ENCODE measurements at places on chromosomes 4 and X.

DNA sequence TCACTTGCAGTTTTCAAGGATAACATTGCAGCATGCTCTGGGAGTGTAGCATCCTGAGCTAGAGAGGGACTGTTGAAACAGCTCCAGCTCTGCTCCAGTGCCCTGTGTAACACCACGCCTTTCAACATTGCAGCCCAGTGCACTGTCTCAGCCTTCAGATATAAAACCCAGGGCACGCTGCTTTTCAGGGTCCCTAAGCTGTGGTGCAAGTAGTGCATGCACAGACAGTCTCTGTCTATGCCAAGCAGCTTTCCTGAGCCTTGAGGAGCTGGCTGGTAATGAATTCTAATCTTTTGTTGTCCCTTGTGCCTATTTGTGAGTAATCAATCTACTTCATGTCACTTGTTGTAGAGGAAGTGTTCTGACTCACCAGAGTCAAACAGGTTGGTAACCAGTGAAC lies 897.0 kb downstream of the ARAP2 start:
- DNase-seq: no peak

- no peak for DNase-seq
Measured at GRCh38 chr4:152530600-152530999, 5.3 kb downstream of the FBXW7 start.

- no peak for DNase-seq
Measured at GRCh38 chrX:123927845-123928244, 33.7 kb upstream of the STAG2 start.

DNA sequence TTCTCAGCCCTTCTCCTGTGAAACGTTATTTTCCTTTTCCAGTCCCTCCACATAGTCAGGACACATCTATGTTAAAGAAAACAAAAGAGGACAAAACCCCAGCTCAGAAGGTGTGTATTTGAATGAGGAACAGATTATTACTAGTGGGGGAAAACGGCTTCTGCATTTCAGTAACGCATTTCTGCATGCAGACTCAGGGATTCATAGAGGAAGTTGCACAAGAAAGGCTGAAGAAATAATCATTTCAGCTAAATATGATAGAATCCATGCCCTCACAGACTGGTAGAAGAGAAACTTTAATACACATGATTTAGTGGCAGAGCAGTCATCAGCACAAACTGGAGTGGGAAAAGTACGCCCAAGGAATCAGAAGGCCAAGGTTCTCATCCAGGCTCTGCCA lies 270.8 kb upstream of the FGF13 start:
- no peak for DNase-seq

DNA sequence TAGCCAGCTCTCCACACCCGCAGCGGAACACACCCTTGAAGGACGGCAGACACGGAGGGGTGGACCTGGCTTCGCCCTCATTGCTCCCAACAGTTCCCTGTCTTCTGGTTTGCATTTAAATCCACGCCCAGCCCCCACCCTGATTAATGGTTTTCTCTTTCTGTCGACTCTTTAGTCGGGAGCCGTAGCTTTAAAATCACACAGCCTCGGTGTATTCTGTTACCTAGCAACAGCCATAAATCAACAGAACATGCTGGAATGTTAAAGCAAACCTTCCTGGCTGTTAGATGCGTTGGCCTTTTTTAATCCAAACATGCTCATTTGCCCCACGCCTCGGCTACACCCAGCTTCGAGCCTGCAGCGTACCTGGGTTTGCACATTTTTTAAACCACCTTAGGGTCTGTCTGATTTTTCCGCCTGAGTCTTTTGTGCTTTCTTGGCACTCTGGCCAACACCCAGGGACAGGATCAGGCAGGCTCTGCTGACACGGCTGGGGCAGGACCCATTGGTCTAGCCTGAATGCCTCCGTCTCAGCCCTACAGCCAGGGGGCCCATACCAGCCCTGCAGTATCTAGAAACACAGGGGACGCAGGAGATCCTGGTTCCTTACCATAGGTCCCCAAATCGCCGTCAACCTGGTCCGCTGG lies 21.4 kb upstream of the PPP2R2C start:
- no peak for DNase-seq

- no peak for DNase-seq
Measured at GRCh38 chr4:74181219-74181618, 23.3 kb downstream of the MTHFD2L start.

DNA sequence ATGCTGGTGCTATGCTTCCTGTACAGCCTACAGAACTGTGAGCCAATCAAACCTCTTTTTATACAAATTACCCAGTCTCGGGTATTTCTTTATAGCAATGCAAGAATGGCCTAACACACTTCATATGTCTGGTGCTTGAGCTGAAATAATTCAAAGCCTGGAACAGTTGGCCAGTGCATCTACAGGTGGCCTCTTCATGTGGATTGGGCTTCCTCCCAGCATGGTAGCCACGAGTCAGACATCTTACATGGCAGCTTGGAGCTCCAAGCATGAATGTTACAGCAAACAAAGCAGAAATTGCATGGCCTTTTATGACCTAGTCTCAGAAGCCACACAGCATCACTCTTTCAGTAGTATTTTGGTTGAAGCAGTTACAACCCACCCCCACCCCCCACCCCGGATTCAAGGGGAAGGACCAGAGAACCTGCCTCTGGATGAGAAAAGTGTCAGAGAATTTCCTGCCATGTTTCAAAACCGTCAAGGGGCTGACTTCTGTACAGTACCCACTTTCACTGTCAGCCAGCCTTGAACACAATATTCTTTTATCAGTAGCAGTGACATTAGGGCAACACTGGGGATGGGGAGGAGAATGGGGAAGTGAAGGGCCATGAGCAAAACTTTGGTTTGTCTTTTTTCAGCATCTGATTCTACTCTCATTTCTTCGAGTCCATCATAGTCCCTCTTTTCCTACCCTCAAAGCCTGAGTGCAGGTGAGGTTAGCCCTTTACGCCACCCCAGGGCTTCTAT lies 368.7 kb downstream of the BCOR start:
- no peak for DNase-seq

GRCh38 chrX:1222531-1223241 lies 10.2 kb upstream of the CRLF2 start:
- no peak for DNase-seq

DNA sequence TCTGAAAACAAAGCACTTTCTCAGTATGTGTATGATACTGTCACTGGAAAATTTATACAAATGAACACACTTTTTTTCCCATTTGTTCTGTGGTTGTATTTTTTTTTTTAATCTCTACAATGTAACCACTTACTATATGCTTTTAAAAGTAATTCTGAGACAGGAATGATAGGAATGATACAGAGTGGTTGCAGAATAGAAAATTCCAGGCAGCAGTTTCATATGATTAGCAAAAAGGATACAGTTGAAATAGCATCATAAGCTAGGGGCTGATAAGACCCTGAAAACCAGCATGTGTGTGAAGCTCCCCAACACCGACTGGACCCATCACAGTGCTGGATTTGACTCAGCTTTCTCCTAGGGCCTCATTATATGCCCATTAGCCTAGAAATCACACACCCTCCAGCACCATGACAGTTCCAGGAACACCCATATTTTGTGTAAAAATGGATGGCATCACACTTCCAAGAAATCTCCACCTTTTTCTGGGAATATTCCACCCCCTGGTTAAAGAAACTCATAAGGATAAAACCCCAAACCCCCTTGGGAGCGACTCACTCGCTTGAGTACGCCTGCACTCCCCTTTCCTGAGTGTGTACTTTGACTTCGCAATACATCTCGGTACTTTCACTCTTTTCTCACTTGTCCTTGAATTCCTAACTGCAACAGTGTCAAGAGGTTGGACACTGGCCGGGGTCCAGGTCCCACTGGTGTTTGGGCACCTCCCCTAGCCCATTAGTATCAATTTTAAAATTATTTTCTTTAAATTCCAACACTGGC lies 77.4 kb upstream of the AGA start:
- DNase-seq: no peak

GRCh38 chrX:110219920-110220319 lies 98.0 kb downstream of the AMMECR1 start:
- no peak for DNase-seq

- no peak for DNase-seq
Measured at GRCh38 chrX:18887177-18887824, 96.6 kb downstream of the PHKA2 start.

DNA sequence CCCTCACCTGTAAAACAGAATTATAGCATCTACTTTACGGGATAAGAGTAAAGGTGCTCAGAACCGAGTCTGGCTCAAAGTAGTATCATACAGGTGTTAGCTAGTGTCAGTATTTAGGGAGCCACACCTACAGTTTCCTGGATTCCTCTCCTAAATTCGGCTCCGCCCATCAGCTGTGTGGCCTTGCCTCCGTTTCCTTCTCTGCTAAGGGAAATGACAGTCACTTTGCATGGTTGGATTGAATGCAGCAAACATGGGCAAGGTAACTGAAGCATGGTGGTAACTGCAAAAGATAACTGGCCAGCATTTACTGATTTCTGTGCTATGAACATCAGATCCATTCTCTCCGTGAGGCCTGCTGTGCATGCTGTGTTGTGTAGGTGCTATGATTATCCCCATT lies 2.8 kb downstream of the PPP1R3F start:
- DNase-seq: no peak

DNA sequence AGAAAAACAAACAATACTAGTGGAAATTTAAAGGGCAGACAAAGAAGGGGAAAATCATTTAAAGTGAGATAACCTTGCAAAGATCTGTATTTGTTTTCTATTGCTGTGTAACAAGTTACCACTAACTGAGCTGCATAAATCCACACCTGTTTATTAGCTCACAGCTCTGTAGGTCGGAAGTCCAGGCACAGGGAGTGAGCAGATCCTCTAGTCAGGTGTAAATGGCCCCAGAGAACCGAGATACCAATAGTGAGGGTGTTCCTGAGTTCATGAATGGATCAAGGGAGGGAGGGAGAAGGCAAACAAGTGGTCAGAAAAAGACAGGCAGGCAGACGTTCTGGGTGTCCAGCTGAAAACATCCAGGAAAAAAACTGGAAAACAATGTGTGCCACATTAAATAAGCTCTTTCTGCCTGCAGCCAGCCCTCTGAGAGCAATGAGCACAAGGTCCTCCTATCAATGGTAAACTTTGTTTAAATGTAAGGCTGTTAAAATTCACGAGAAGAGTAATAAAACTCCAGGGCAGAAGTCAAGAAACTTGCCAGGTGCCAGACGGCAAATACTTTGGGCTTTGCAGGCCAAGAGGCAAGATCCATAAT lies 25.0 kb downstream of the ADGRA3 start:
- no peak for DNase-seq

GRCh38 chr4:153218961-153219360 lies 14.7 kb downstream of the TRIM2 start:
- DNase-seq: no peak

GRCh38 chrX:40172401-40173142 lies 74.8 kb upstream of the BCOR start:
- no peak for DNase-seq

DNA sequence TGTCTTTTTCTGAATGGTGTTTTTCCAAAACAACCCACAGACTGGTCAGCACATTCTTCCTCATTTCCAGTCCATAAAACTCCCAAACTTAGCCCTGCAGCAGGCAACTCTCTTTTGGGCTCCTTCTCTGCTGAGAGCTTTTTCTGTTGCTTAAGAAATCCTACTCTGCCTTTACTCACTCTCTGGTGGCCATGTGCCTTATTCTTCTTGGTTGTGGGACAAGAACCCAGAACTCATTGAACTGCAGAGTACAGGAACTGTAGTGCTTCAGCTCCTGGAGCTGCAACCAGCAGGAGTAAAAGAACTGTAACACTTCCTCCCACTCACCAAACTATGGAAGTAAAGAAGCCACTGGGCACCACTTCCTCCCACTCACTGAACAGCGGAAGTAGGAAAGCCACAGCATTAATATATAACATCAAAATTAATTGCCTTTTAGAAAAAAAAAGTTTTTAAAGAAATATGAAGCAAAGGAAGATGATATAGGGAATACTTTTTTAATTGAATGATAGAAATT lies 864.1 kb upstream of the PCDH10 start:
- no peak for DNase-seq

- DNase-seq: no peak
Measured at GRCh38 chr4:152158225-152158624, 377.7 kb downstream of the FBXW7 start.

DNA sequence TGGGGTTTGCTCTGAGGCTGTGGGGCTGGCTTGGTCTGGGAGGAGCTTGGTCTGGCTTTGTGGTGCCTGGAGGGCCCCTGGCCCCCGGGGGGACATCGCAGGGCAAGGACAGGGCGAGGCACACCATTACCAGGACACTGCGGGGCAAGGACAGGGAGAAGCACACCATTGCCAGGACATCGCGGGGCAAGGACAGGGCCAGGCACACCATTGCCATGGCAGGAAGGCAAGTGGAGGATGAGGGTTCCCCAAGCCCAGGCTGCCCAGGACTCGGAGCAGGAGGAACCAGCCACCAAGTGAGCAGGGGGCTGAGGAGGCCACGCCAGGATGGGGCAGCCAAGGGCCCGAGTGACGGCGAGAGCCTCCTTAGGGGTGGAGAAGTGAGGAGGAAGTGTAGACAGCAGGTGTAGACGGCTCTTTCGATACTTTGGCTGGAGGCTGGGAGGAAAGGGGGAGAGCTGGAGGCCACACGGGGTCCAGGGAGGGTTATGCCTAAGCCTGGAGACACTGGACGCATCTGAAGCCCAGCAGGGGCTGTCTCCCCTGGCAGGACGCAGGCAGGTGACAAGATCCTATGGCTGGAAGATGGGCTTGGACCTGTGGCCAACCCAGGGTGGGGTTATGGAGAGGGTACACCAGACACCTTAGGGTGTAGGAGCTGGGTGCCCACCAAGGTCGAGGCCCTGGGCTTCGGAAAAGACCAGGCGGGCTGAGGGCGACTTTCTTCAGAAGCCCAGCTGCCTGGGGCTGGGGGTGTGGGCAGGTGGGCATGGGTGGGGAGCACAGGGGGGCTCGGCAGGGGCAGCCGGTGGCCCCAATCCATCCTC lies 7.3 kb downstream of the NKX1-1 start:
- no peak for DNase-seq

- no peak for DNase-seq
Measured at GRCh38 chrX:122703762-122704161, 480.3 kb upstream of the GRIA3 start.

- no peak for DNase-seq
Measured at GRCh38 chr4:181538431-181538830, 704.8 kb upstream of the TENM3 start.

- peak; percentile 37 for DNase-seq
Measured at GRCh38 chr4:149164282-149164681, 651.4 kb downstream of the IQCM start.
